ENCODE measurements at places on chromosomes 11 and 22. TPM values are rescaled to one million over a fixed set of nuclear protein-coding genes. Genes with fewer than 3 reads are reported as not detected.

The ACTN3 gene
- total RNA-seq, result not detected

The MMP3 gene
- total RNA-seq, result 5.9 TPM

The ANKK1 gene
- 1.6 TPM for total RNA-seq

The BSCL2 gene
- 20.9 TPM for total RNA-seq

The TIRAP gene
- 1.6 TPM for total RNA-seq

The DRICH1 gene
- not detected for total RNA-seq

The TMEM191B gene
- total RNA-seq, result not detected

The DEFB131B gene
- not detected for total RNA-seq

The GAL gene
- total RNA-seq, result 6.1 TPM

The PRSS23 gene
- total RNA-seq, result 65.4 TPM

The CYTH4 gene
- total RNA-seq, result 0.08 TPM

The PGGHG gene
- total RNA-seq, result 1.0 TPM

The GAB4 gene
- not detected for total RNA-seq

The CPSF7 gene
- 31.1 TPM for total RNA-seq
